ENCODE measurements at places on chromosomes 2 and 18. TPM values are rescaled to one million over a fixed set of nuclear protein-coding genes. Genes with fewer than 3 reads are reported as not detected.

DNA sequence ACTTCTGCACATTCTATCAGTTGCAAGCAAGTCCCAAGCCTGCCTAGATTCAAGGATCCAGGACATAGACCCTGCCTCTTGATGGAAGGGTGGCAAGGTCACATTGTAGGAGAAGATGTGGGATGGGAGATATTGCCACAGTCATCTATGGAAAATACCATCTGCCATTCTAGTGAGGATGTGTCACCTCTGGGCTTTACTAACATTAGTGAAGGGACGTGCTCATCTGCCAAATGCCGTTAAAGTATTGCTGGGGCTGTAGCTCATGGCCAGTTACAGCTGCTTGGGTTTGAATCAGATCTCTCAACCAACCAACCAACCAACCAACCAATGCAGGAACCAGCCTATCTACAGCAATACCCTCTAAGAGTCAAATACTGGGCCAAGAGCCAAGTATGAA, 49.0 kb downstream of the E2F6 start:
- no peaks in the 10 kb centered on the region for H3K36me3 ChIP-seq
- H3K27ac ChIP-seq, result no peak overlapping the region
- no peaks in the 10 kb centered on the region for H3K4me1 ChIP-seq
- DNase-seq, result no peak
- H3K27me3 ChIP-seq, result no peaks in the 10 kb centered on the region

G6PC2 gene
- not detected for total RNA-seq

GRCh38 chr2:49262801-49263560, 108.7 kb upstream of the FSHR start:
- H3K27me3 ChIP-seq, result no peaks in the 10 kb centered on the region
- H3K36me3 ChIP-seq, result no peaks in the 10 kb centered on the region
- H3K27ac ChIP-seq, result no peak overlapping the region
- no peak for DNase-seq

CHRNG gene
- not detected for total RNA-seq

GRCh38 chr2:15031745-15032240, 399.3 kb downstream of the LRATD1 start:
- no peak for DNase-seq
- no peak overlapping the region for H3K4me3 ChIP-seq
- H3K36me3 ChIP-seq, result no peaks in the 10 kb centered on the region
- no peaks in the 10 kb centered on the region for H3K4me1 ChIP-seq

MARCHF4 gene
- total RNA-seq, result not detected

KYNU gene
- 14.3 TPM for total RNA-seq

DNA sequence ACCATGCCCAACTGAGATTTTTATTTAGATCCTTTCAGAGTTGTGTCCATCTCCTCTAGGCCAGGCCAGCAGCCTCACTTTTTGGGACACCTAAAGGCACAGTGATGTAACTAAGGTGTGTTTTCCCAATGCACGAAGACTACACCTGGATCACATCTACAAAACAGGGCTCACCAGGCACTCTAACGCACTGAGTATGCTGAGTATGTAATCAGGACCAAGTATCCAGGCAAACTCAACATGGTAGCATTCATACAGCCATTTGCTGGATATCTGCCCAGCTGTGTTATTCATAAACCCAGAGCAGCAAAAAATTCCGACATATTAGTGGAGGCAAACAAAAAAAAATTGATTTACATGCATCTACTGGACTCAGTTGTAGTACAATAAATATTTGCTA, 33.8 kb downstream of the LPIN2 start:
- peak overlapping the region; percentile 56 for H3K4me3 ChIP-seq
- DNase-seq, result no peak
- H3K27ac ChIP-seq, result peak overlapping the region; percentile 63
- no peaks in the 10 kb centered on the region for H3K27me3 ChIP-seq
- no peaks in the 10 kb centered on the region for H3K36me3 ChIP-seq
- H3K4me1 ChIP-seq, result peaks cover 61% of the 10 kb centered on the region

GRCh38 chr2:3241971-3242746, 135.5 kb downstream of the EIPR1 start:
- no peak for DNase-seq
- no peaks in the 10 kb centered on the region for H3K4me1 ChIP-seq
- H3K4me3 ChIP-seq, result no peak overlapping the region
- no peaks in the 10 kb centered on the region for H3K27me3 ChIP-seq
- H3K27ac ChIP-seq, result no peak overlapping the region
- H3K36me3 ChIP-seq, result peaks cover 4% of the 10 kb centered on the region

GRCh38 chr2:68302281-68302875, 17.4 kb downstream of the CNRIP1 start:
- DNase-seq, result no peak
- no peaks in the 10 kb centered on the region for H3K36me3 ChIP-seq
- H3K4me3 ChIP-seq, result no peak overlapping the region
- H3K27ac ChIP-seq, result no peak overlapping the region

- peak overlapping the region; percentile 26 for H3K4me3 ChIP-seq
- DNase-seq, result no peak
- no peaks in the 10 kb centered on the region for H3K27me3 ChIP-seq
- H3K36me3 ChIP-seq, result no peaks in the 10 kb centered on the region
- peak overlapping the region; percentile 76 for H3K27ac ChIP-seq
These were observed 4.9 kb downstream of the PXDN start for GRCh38 chr2:1739322-1739957.

DNA sequence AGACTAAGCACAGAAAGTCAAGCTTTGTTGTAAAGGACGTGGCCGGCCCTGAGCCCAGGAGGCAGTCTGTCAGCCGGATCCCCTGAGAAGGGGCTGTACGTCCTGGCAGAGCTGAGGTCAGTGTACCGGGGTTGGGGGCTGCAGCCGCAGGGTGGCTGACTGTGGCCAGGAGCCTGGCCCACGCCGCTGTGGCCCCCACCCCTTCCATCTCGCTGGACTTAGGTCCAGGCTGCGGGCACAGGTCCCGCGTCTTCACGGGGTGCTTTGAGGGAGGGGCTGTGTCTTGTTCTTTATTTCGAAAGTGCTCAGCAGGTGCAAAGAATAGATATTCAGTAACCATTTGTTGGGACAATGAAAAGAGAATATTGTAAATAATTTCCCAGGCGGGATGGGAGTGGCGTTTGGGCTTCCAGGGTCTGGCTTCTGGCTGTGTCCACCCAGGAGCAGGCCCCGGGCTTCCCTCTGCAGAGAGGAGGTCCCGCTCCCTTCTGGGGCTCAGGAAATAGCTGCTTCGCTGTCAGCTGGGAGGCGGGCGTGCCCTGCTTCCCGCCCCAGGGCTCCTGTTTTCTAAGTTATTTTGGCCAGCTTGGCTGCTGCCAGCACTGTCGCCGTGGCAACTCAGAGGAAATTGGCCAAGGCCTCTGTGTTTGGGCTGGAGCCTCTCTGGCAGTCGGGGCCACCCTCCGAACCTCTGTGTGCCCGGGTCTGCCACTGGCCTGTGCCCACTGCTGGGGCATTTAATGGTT, 7.4 kb downstream of the NFATC1 start:
- no peaks in the 10 kb centered on the region for H3K27me3 ChIP-seq
- no peaks in the 10 kb centered on the region for H3K36me3 ChIP-seq
- peak overlapping the region; percentile 66 for H3K4me3 ChIP-seq
- DNase-seq, result no peak
- H3K4me1 ChIP-seq, result peaks cover 32% of the 10 kb centered on the region
- H3K27ac ChIP-seq, result peak overlapping the region; percentile 72

- H3K27me3 ChIP-seq, result no peaks in the 10 kb centered on the region
- no peak overlapping the region for H3K27ac ChIP-seq
- no peak for DNase-seq
- no peak overlapping the region for H3K4me3 ChIP-seq
- no peaks in the 10 kb centered on the region for H3K4me1 ChIP-seq
- H3K36me3 ChIP-seq, result no peaks in the 10 kb centered on the region
These were observed 41.4 kb downstream of the FECH start for GRCh38 chr18:57544936-57545660.

DNA sequence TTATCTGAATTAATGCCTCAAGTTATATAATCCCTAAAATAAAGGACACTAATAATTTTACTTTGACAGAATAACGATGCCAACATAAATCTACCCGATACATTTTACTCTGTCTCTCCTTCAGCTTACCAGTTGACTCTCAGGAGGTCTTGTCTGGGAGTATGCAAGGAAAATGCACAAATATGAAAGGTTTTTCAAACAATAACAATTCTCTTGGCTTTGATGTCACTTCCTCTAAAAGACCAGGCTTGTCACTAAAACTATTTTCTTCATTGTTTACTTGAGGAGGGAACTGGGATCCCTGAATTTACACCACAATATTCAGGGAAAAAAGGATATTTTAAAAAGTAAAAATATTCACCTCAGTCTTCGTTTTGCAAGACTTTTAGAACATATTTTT, 97.2 kb downstream of the SOS1 start:
- DNase-seq, result no peak
- peak overlapping the region; percentile 35 for H3K27ac ChIP-seq
- H3K36me3 ChIP-seq, result no peaks in the 10 kb centered on the region

ELOA2 gene
- not detected for total RNA-seq

SCYGR8 gene
- not detected for total RNA-seq

- no peaks in the 10 kb centered on the region for H3K36me3 ChIP-seq
- no peaks in the 10 kb centered on the region for H3K27me3 ChIP-seq
- H3K4me1 ChIP-seq, result no peaks in the 10 kb centered on the region
- DNase-seq, result no peak
- H3K27ac ChIP-seq, result no peak overlapping the region
These were observed 66.3 kb downstream of the SLC66A2 start for GRCh38 chr18:79884963-79885728.

GRCh38 chr2:176567361-176567760, 298.1 kb downstream of the MTX2 start:
- no peak overlapping the region for H3K4me3 ChIP-seq
- no peak overlapping the region for H3K27ac ChIP-seq
- no peaks in the 10 kb centered on the region for H3K27me3 ChIP-seq
- H3K4me1 ChIP-seq, result peaks cover 4% of the 10 kb centered on the region
- DNase-seq, result no peak

DNA sequence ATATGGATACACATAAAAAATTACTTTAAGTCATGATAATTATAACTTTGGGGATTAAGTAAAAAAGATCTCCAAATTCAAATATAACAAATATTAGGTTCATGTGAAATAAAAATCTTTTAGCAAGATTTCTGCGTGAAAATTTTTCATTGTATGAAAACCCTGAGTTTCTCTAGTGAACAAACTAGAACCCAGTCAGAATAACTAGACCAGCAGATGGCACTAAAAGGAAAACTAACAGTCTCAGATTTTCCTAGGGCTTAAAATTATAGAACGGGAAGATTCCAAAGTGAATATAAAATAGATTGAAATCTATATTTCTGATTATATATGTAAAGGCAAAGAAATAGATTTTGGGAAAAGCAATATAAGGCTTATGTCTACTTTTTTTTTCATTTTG, 43.3 kb downstream of the TMEM200C start:
- H3K4me3 ChIP-seq, result no peak overlapping the region
- H3K27ac ChIP-seq, result no peak overlapping the region
- H3K36me3 ChIP-seq, result no peaks in the 10 kb centered on the region
- no peak for DNase-seq

CXCR2 gene
- total RNA-seq, result not detected

LDLRAD4 gene
- 98.4 TPM for total RNA-seq

POTEC gene
- not detected for total RNA-seq

ZNF385B gene
- 1.9 TPM for total RNA-seq

- H3K27me3 ChIP-seq, result no peaks in the 10 kb centered on the region
- no peak overlapping the region for H3K27ac ChIP-seq
- no peak for DNase-seq
- H3K4me3 ChIP-seq, result no peak overlapping the region
These were observed 64.8 kb downstream of the REV1 start for GRCh38 chr2:99425022-99425421.

INPP5D gene
- total RNA-seq, result 49.7 TPM

DNA sequence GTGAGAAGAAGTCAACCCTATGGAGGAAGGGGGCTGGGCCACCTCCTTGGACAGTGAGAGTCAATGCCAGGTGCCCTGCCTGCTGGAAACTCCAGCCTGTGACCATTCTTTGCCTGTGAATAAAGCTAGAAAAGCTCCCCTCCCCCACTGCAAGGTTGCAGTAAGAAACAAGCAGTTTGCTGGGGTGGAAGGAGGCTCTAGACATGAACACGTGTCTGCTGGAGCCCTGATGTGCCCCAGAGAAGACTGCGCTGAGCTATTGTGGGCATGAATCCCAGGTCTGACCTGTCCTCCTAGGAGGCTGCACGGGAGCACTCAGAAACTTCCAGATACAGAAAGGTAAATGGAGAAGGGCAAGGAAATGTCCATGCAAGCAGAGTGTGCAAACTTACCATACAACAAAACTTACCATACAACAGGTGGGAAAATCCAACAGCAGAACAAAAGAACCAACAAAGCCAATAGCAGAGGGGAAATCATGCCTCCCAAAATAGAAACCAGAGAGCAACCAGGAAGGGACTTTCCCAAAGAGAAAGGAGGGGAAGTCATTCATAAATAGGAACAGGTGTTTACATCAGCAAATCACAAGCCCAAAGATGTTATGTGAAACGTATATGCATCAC, 278.7 kb downstream of the BCL2 start:
- no peaks in the 10 kb centered on the region for H3K36me3 ChIP-seq
- no peaks in the 10 kb centered on the region for H3K4me1 ChIP-seq
- H3K27ac ChIP-seq, result no peak overlapping the region
- DNase-seq, result no peak

MC4R gene
- not detected for total RNA-seq

DNA sequence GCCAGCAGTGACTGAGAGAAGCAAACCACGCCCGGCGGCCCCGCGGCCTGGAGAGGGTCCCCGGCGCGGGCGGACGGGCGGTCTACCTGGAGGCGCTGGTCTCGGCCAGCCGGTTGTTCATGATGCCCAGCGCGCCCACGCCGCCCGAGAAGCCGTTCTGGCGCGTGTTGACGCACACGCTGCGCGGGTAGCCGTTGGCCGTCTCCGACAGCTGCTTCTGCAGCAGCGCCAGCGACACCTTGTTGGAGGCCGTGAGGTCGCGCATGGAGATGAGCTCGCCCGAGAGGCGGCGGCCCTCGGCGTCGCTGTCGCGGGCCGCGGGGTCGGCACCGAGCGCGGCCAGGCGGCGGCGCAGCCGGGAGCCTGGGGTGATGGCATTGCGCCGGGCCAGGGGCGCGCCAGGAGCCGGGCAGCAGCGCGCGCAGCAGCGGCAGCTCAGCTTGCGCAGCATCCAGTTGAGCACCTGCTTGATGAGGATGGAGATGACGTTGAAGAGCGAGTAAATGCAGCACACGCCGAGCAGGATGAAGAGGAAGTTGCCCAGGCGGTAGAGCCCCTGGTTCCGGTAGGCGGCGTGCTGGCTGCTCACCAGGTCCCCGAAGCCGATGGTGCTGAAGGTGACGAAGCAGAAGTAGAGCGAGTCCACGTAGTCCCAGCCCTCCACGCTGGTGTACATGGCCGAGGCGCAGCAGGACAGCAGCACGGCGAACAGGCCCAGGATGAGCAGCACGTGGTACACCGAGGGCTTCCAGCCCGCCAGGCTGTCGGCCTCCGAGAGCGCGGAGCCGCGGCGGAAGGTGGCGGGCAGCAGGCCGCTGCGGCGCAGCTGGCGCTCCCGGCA, 118.1 kb downstream of the MSH2 start:
- H3K36me3 ChIP-seq, result no peaks in the 10 kb centered on the region
- no peak for DNase-seq
- H3K4me3 ChIP-seq, result peak overlapping the region; percentile 66
- no peaks in the 10 kb centered on the region for H3K27me3 ChIP-seq
- no peak overlapping the region for H3K27ac ChIP-seq
